ENCODE measurements at places on chromosomes 2 and 18.
A peak's percentile ranks its signal among the peaks of the same experiment; 100 is the strongest.

DNA sequence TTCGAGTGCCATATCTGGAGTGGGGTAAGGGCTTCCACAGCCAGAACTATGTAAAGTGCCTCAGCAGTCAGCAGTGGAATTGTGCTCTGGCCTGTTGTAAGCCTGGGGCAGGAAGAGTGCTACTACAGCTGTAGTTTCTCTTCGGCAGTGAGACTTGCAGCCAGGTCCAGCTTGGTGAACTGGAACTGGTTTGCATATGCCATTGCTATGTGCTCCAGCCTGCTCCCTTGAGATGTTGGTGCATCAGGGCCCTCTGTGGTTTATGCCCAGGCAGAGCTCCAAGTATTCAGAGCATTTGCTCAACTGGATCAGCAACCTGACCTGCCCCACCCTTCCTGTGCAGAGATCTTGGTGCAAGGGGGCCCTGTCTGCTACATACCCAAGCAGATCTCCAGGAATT lies 47.8 kb downstream of the ZNF804A start:
- DNase-seq = no peak

DNA sequence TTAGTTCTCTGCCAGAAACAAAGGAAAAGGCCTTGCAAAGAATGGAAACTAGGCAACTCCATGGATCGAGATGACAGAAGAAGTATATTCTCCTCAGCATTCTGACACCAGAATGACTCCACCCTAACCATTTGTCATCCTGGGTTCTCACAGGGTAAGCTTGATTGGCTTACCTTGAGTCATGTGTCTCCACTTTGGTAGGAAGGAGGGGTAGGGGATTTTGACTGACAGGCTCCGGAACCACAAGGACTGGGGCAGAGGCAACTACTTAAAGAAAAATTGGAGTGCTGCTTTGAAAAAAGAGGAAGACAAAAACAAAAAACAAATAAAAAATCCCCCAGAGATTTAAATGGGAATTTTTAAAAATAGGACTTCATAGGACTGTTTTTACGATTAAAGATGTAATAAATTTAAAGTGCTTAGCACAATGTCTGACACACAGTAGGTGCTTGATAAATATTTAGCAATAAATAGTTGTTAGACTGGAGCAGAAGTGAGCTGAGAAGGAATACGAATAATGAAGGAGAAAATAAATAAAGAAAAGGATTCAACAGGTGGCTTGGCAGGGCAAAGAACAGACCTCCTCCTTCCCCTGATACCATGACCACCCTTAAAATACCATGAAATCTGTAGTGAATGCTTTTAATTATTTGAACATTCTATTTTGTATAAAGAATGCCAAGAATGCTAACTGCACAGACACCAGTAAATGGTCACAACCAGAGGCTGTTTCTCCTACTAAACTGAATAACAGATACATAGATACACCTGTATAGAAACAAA lies 230.2 kb downstream of the CDCA7 start:
- no peak for DNase-seq

DNA sequence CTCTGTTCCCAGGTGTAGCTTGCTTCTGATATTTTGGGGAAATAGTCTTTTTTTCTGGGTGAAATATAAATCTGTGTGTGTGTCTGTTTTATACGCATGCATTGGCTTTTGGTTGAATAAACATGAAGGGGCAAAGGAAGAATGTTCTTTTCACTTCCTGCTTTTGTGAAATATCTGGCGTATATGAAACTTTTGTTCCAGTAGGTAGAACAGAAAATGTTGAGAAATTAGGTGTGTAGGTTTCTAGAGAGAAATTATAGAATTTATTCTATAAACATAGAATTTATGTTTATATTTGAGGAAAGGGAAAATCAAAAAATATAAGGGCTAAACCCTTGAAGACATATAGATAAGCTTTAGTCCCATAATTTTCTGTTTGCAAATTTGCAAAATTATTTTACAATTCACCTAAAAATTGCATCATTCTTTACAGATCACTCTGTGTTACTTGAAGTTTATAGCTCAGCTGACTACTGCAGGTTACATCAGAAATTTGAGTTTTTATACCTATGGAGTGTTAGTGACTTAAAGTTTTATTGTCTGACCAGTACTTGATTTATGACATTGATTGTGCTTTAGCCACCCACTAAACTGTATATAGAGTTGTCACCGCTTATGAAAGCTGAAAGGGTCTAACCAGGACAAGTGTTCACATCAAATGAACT lies 116.1 kb downstream of the FAM117B start:
- no peak for DNase-seq

DNA sequence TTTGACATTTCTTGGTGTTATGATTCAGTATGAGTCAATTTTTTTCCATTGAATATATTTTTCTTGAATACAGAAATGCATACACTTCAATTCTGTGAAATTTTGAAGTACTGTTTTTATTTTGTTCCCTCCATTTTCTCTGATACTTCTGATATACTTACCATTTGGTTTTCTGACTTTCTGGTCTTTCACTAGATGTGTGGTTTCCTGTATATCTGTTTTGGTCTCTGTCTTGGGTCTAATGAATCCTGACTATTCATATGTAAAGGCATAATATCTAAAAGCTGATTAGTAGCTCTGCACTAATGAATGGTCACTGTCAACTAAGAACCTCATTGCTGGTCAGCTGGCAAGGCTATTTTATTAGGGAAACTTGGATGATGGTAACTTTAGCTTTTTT lies 345.6 kb downstream of the GRB14 start:
- DNase-seq = no peak

DNA sequence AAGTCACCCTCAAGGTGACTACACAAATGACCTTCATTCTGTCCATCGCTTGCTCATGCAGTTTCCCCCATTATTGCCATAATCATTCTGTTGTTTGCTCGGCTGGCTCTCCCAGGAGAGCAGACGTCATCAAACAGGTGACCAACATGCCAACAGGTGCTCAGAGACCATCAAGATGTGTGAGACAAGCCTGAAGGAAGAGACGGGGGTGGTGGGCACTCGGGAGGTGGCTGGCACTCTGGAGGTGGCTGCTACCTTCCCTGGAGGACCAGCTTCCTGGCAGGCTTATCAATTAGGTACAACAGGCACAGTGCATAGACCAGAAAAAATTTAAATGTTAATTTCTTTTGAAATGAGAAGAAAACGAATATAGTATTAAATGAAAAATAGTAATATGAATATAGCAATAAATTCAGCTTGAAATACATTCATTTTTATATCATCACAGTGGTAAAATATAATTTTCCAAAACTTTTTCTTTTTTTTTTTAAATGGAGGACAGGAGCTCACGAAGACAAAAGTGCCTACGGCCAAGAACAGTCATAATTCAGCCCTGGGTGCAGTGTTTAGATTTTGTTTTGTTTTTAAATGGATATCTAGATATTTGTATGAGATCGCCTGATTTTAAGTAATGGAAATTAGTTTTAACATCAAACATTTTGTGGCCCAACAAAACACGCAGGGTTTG lies 16.9 kb upstream of the HAAO start:
- DNase-seq = no peak

DNA sequence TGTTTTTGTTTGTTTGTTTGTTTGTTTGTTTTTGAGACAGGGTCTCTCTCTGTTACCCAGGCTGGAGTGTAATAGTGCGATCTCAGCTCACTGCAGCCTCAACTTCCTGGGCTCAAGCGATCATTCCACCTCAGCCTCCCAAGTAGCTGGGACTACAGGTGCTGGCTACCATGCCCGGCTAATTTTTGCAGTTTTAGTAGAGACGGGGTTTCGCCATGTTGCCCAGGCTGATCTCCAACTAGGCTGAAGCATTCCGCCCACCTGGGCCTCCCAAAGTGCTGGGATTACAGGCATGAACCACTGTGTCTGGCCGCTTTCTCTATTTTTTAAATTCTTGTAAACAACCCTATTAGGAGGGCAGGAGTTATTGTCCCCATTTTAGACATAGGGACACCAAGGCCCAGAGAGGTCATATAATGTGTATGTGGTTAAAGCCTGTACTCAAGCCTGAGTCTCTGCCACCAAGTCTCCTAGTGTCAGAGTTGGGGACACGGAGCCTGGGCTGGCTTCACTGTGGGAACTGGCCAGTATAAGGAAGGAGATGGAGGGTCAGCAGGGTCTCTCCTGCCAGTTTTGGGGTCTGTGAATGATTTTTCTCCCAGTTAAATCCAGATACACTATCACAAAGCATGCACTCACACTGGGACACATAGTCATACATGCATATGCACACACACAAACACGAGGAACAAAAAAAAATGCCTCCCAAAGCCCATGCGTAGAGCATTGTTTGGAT lies 27.5 kb upstream of the MCFD2 start:
- DNase-seq = no peak

DNA sequence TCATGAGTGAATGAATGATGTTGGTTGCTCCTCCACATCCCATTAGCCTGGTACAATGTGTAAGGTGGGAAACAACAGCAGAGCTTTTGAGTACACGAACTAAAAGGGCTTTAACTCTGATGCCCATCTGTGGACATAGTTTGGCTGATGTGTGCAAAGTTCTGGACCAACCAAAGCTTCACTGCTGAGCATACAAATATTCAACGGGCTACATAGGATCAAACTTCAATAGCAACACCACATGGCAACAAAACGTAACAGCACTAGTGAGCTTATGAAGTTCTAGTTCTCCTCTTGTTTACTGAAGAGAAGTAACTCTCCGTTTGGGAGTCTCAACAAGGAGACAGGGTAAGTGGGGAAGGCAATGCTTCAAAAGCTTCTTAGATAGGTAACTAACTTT lies 20.4 kb downstream of the STAM2 start:
- DNase-seq = no peak

DNA sequence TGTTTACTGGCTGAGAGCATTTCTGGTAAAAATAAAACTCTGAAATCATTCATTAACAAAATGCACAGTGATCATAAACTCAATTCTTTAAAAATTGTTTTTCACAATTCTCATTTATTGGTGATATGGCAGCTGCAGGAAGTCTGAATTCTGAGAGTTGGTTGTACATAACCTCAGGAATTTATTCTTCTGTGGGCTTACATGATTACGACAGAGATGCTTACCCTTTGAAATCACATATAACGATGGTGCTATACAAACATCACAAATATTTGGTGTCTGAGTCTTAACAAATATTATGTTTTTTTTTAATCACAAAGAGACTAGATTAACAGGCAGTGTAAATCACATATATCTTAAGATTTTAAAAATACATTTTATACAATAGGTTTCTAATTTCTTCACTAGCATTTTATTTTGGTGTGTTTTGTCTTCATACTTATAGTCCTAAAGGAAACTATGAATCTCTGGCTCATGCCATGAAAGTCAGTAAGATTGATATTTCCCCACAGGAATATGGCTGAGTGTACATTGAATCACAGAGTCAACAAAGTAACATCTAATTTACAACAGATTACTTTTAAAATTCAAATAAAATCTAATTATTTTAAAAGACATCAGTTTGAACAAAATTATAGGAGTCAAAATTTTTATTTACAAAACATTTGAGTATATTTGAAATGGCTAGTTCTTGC lies 318.8 kb upstream of the THUMPD2 start:
- no peak for DNase-seq

DNA sequence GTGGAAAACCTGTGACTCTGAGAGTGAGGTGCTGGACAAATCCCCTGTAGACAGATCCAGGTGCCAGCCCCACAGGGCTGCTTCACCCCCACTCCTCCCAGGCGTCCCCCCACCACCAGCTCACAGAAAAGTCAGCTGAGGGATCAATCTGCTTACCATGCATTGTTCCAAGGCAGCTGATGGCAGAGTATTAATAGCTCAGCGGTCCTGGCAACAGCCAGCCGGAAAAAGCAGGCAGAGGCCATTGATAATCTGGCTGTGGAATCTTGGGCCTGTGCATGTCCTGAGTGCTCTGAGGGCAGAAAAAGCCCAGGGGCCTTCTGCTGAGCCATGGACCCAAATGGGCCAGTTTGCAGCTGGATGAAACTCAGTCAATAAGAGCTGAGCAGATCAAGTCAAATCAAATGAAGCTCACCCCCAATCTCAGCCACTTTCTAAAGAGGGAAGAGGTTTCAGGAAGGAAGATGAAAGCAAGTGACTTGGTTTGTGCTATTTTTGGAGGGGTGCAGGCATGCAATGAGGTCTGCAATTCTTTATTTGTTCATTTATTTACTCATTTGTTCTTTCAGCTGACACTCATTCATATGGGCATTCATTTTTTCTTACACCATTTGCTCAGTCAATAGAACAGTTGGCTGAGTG lies 63.4 kb downstream of the GYPC start:
- peak; percentile 3 for DNase-seq
